ENCODE measurements at places on chromosomes 16 and 17. TPM values are rescaled to one million over a fixed set of nuclear protein-coding genes. Genes with fewer than 3 reads are reported as not detected.

Gene NXN
- not detected for polyA plus RNA-seq

Gene RASL10B
- not detected for polyA plus RNA-seq

Gene MYO15B
- 0.17 TPM for polyA plus RNA-seq

Gene PIMREG
- not detected for polyA plus RNA-seq

DNA sequence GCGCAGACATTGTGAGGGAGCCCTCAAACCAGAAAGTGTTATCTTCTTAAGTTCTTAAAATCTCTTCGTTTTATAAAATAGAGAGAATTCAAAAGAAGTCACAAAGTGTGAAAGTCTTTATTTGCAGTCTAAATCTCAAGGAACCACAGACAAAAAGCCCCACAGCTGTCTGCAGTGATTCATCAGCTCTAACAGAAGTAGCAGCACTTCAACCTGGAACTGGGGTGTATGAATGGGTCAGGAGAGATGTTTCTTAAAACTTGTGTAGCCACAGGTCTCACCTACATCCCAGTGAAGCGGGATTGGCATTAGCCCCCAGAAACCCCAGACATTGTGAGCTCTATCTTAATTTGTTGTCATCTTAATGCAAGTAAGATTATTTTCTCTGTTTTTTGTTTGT is 61.1 kb downstream of the CDYL2 start:
- no peak for DNase-seq

- DNase-seq = no peak
Measured at GRCh38 chr17:6780001-6780400, 4.0 kb downstream of the FBXO39 start.

DNA sequence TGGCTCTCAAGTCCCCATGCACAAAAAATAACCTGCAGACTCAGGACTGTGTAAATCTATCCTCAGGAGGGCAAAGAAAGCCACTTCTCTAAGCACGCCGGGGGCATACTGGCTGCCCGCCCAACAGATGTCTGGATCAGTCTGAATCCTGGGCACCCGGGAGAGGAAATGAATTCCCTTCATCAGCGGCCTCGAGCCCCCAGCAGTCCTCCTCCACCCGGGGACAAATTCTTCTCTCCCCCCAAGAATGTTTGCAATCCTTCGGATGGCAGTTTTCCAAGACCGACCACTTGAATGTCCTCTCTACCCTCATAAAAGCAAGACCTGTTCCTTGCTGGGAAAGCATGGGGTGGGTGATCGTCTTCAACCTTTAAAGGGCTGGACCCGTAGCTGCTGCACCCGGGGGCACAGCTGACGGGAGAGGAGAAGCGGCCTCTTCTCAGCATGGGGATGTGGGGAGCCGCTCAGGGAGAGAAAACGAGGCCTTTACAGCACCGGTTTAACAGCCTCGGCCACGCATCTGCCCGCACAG is 9.4 kb upstream of the MAP2K3 start:
- no peak for DNase-seq

DNA sequence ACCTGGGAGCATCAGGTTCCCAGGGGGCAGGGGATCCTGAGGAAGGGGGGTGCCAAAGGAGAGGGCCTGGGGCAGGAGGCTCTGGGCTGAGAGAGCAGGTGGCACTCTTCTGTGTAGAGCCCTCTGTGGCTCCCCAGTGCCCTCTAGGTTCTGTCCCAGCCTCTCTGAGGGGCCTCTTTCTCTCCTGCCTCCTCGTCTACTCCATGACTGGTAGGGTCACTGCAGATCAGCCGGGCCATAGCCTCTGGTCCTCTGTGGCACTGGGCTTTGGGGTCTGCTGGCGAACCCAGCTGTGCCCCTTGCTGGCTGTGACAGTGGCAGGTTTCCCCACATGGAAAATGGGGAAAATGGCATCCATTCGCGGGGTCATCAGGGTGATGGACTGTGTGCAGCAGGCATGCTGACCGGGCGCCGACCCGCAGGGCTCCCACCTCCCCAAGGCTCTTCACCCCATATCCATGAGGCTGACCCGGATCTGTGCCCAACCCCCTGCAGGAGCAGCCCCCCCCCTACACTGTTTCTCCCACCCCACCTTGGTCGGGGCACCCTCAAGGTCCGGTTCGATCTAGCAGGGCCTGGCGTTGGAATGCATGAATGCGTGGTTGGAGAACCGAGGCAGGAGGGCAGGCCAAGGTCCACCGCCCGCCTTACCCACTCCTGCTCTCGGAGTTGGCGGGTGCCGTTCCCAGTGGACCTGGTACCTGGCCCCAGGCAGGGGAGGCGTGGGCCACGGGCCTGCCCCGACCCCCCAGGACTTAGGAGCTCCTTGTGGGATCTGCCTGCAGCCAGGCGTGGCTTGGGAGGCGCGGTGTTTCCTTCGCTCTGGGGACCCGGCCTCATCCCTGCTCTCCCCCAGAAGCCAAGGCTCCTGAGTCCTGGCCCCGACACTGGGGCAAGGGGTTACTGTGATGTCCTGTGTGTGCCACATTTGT is 6.5 kb downstream of the GLIS2 start:
- DNase-seq = no peak

GRCh38 chr17:48505788-48506187 is 25.0 kb downstream of the HOXB1 start:
- peak; percentile 44 for DNase-seq

DNA sequence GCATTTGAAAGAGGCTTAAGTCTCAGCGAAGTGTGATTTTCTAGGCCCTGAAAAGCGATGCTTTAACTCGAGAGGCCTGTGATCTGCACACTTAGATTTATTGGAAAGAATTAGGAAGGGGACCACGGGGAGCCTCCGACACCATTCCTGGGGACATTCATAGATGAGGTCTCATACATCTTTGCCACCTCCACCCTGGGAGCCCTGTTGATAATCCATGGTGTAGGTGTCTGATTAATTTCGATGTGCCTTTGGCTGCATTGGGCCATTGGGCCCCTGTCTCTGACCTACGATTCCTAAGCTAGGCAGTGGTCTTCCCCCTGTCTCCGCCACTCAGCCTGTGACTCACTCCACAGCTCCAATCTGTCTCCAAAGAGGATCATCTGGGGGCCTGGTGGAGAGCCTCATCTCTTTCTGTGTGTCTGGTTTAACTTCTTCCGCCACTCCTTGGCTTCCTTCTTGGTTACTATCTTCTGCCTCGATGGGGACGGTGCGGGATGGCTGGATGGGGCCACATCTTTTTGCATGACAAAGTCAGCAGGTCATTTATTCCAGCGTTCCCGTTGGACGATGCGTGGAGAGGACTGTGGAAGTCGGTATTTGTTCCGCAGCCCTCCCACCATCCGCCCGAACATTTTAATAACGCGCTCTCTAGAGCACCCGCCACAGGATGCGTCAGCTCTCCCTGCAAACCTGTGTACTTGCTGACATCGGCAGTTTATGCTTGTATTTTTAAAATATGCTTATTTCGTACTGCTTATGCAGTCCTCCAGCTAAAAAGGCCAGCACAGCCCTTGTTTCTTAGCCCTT is 109.3 kb downstream of the IRX3 start:
- no peak for DNase-seq

DNA sequence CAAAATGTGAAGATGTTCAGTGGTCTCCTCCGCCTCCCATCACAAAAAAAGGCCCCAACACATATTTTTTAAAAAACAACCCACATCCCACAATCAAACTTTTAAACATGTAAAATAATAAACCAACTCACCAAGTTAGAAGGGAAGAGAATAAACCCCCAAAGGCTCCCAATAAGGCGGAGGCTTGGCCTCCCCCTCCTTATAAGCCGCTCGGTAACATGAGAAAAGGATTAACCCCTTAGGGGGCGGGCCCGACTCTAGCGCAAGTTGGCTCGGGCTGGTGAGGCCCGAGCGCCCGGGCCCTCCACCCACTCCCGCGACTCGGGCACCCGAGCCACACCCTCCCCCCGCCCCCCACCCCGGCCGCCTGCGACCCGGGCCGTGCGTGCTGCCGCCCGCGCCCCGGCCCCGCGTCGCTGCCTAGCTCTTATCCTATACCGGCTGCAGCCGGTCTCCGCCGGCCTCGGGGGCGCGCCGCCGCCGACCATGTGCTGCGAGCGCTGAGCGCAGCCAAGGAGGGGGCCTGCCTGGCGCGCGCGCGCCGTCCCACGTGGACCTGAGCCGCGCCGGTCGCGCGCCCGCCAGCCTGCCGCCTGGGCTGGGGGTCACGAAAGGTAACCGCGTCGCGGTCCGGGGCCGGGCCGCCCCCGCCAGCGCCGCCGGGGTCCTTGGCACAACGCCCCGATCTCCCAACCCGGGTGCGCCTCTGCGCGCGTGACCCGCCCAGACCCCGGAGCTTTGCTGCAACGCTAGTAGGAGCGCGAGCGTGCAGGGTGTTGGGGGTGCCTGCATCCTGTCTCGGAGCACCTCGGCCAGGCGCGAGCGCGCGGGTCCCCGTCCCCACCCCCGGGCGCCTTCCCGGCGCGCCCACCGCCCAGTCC is at the start of the genes ARSG and SLC16A6:
TSS of gene ARSG (plus strand) at position 541 of the 881 bp plus-strand sequence. CDS start 15,999 bp downstream, outside the sequence.
TSS of gene SLC16A6 (minus strand) at position 173 of the 881 bp plus-strand sequence. CDS start 12,807 bp downstream, outside the sequence.
- DNase-seq = peak; percentile 87

- no peak for DNase-seq
Measured at GRCh38 chr17:50609380-50610074, 25.2 kb upstream of the ABCC3 start.

GRCh38 chr17:62724398-62725146 is 83.5 kb downstream of the MARCHF10 start:
- DNase-seq = peak; percentile 12

Data from CD14-positive monocyte (primary cell).